NCI-H187 (cell line): ENCODE measurements at places on chromosomes 7 and 10.

DNA sequence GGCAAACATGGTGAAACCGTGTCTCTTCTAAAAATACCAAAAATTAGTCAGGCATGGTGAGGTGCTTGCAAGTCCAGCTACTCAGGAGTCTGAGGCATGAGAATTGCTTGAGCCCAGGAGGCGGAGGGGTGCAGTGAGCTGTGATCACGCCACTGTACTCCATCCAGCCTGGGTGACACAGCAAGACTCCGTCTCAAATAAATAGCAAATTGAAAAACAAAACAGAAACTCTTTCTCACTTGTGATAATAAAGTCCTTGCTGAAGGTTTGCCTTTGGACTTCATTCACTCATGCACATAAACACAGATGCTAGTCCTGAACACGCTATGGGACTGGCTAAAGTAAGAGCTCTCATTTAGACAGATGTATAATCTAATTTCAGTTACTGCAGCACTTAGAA, 37.6 kb downstream of the ANK3 start:
- no peak for DNase-seq

- no peak for DNase-seq
Measured at GRCh38 chr10:114335614-114336013, 68.7 kb downstream of the AFAP1L2 start.

DNA sequence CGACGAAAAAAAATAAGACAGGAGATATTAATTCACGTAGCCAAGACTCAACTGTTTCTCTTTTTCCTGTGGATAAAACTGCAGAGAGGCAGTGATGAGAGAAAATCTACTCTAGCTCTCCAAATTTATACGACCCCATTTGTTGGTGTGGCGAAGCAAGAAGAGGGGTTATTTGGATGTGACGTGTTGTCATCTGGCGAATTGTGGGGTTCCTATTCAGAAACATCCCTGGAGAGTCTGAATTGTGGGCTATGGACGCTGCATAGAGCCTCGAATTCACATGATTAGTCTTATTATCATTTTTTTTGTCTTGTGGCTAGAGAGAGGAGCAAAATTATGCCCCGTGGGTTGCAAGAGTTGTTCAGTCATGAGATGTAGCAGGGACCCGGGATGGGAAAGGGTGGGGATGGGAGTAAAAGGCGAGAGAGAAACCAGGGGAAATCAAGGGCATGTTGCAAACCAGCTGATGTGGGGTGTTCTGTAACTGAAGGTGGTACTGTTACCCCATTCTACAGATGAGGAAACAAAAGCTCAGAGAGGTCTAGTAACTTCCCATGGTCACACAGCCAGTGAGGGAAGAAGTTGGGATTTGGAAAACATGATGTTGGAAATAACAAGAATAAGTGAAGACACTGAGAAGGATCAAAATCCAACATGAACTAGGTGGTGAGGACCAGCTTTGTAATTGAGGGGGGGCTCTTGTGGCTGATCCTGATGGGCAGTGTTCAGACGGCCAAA, 69.2 kb upstream of the SFMBT2 start:
- no peak for DNase-seq

DNA sequence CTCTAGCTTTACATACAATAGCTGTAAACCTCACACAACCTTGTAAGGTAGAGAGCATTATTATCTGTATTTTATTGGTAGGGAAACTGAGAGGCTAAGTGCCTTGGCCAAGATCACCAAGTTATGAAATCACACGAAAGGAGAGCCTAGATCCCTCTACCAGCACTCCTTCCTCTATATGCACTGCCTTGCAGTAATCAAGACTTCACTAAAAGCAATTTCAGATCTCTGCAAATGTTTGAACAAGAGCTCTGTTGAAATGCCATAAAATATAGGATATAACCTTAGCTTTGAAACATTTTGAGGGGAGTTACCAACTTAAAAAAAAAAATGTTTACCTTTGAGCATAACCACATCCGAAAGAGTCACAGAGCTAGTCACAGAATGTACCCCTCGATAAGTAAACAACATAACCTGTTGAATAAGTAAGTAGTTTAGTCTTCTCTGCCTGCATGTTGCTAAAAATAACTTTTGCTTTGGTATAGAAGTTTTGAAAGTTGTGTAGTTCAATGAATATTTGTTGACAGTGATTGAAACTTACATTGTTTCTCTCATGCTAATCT, 709.4 kb downstream of the AUTS2 start:
- DNase-seq, result no peak

- no peak for DNase-seq
Measured at GRCh38 chr10:114042895-114043531, 653 bp upstream of the ADRB1 start.

DNA sequence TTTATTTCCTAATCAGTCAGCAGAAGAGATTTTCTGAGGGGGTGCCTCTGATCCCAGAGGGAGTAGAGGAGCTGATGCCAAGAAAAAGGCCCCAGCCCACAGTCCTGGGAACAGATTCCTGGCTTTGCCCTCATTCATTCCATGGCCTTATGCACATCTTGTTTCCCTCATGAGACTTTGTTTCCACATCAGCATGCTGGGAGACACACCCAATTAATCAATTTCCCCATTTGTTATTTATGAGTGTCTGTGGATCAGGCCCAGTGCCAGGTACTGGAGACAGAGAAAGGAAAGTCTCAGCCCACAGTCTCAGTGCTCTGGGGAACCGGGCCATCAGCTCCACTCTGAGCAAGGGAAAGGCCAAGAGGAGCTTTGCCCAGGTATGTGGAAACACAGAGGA, 496.2 kb upstream of the ZMIZ1 start:
- DNase-seq, result no peak

DNA sequence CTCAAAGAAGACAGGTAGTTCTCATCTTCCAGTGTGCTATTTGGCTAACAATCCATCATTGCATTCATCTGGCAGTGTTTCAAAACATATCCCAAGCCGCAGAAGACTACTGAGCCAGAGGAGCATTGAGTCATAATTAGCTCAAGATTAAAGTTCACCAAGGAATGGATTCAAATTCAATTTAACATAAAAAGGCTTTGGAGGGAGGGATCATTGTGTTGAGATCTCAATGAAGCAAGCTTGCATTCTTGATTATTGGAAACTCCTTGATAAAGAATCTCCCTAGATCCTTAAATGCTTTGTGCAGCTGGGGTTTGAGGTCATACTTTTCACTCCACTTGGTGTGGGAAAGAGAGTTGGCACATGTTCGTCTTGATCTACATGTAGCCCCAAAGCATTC, 142.8 kb upstream of the SEMA3A start:
- DNase-seq, result no peak

- DNase-seq, result no peak
Measured at GRCh38 chr10:131032329-131033165, 279.0 kb downstream of the TCERG1L start.

GRCh38 chr10:63331586-63331985, 134.2 kb downstream of the JMJD1C start:
- no peak for DNase-seq

GRCh38 chr10:10658172-10658785, 359.4 kb upstream of the CELF2 start:
- no peak for DNase-seq

GRCh38 chr7:42945821-42946626, 13.8 kb downstream of the MRPL32 start:
- no peak for DNase-seq

GRCh38 chr7:46534664-46535588, 613.9 kb upstream of the IGFBP3 start:
- no peak for DNase-seq

- DNase-seq, result no peak
Measured at GRCh38 chr7:108077709-108078108, 52.5 kb downstream of the LAMB4 start.

- DNase-seq, result no peak
Measured at GRCh38 chr10:106929291-106929895, 235.1 kb downstream of the SORCS1 start.

GRCh38 chr10:36555036-36555435, 570.4 kb upstream of the ANKRD30A start:
- DNase-seq, result no peak

GRCh38 chr7:44073664-44074348, 8.4 kb upstream of the PGAM2 start:
- no peak for DNase-seq

DNA sequence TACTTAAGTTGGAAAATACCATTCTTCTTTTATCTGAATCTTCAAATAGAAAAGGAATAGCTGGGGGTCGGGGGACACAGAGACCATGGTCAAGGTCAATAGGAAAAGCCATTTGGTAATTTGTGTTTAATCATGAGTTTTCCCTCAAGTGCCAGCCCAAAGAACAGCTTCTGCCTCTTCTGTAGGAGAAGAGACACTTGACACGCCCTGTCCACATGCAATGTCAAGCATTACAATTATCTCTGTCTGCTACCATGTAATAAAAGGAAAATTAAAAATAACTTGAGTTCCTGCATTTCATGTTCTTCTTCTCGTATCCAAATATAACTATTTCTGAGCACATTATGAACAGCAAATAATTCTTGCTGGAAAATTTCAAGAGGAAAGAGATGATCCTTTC, 241.7 kb downstream of the IPMK start:
- DNase-seq, result no peak

DNA sequence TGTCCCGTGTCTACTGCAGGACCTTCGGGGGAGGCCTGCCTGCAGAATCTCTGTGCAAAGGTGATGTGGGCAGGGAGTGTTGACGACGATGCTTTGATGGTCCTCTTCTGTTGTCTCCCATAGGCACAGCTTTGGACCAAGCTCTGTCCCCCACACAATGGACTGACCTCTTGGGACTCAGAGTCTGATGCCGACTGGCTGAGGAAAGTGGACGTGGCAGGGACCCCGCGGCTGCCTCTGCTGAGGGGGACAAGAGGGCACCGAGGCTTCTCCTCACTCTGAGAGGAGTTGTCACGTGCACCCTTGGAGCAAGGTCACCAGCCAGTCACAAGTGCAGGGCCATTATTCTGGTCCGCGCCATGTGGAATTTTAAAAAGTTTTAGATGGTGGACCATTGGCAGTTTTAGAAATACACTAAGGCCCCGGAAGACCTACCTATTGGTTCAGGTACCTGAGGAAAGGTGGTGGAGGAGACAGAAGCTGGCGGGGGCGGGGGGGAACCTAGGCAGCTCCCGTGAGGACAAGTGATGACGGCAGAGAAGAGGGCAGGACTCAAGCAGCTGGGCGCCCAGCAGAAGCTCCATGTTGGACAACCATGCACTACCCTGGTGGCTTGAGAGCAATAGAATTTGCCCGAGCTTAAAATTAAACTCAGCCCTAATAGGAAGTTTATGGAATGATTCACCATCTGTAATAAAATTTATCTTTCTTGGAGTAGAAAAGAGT, 331.4 kb downstream of the PTPRN2 start:
- no peak for DNase-seq

GRCh38 chr7:36318116-36318515, 71.5 kb upstream of the ANLN start:
- DNase-seq, result no peak

DNA sequence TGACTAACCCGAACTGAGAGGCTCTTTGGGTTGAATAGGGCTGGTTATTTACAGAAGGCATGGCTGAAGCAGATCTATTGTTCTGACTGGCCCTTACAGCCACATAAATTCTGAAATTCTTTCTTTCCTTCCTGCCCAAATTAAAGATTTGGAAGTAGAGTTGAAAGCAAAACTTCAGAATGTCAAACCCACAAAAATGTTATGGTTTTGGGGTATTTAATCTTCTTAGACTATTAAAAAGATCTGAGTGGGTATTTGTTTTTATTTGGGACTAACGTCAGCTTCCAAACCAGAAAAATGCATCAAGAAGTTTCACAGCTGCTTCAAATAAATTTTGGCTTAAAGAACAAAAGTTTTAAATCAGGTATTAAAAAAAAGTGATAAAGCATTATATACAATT, 124.5 kb downstream of the AHR start:
- DNase-seq, result no peak

DNA sequence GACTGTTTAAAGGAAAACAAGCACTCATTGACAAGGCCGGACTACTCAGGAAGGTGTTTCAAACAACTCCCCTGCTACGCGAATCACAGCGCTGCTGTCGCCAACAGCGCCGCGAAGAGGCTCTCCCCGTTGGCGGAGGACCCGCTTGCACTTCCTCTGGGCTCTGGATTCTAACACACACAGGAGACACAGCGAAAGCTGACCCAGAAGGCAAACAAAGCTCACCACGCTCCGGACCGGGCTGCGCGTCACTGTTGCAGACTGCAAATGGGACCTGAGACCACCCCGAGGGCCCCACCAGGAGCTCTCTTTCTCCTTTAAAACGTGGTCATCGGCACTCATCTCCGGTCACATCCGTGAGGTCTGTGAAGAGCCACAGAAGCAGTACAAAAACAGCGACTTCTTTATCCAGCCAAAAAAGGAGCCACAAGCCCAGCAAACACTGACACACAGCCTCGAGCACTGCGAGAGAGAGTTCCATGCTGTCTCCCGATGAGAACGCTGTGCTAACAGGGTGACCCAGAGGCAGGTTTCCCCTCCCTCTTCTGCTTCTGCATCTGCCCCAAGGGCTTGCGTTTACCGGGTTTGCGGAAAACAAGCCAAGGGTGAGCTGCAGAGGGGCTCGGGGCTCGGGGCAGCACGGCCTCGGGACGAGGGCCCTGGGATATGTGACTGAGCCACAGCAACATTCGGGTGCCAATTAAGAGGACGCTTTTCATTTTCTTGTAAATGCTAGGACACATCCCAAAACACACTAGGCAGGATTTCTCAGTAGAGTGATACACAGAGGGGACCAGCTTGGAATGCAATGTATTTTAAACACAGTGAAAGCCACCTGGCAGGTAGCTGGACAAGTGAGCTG, 41.3 kb downstream of the AMZ1 start:
- DNase-seq, result no peak

DNA sequence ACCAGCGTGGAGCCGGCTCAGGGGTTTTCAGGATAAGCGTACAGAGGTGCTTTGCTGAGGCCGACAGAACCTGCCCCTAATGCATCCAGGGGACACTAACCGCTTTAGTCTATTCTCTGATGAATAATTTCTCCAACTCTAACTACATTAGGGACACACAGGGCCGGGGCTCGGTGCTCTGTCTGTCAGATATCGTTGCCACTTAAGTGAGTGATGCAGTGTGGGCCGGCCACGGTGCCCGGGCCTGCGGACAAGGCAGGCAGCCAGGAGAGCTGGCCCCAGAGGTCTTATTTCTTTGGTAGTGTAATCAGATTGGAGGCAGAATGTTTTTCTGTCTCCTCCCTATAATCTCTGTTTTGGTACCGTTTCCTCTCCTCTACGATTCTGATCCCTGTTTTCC, 62.7 kb downstream of the ADRA2A start:
- DNase-seq, result no peak

DNA sequence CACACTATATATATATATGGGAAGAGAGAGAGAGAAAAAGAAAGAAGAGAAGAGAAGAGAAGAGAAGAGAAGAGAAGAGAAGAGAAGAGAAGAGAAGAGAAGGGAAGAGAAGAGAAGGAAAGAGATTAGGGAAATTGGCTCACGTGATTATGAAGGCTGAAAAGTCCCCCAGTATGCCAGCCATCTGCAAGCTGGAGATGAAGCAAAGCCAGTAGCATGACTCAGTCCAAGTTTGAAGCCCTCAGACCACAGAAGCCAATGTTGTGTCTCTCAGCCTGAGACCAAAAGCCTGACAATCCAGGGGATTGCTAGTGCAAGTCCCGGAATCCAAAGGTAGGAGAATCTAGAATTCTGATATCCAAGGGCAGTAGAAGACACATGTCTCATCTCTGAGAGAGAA, 206.3 kb upstream of the PRSS1 start:
- no peak for DNase-seq
